ENCODE measurements at places on chromosomes 3 and 15.

GRCh38 chr3:52805270-52806039 is 10.9 kb downstream of the ITIH3 start:
- no peak for DNase-seq

- DNase-seq, result no peak
Observed at GRCh38 chr3:6425289-6425820, 435.6 kb upstream of the GRM7 start.

GRCh38 chr3:86056962-86057361 is 934.0 kb downstream of the VGLL3 start:
- DNase-seq, result no peak

DNA sequence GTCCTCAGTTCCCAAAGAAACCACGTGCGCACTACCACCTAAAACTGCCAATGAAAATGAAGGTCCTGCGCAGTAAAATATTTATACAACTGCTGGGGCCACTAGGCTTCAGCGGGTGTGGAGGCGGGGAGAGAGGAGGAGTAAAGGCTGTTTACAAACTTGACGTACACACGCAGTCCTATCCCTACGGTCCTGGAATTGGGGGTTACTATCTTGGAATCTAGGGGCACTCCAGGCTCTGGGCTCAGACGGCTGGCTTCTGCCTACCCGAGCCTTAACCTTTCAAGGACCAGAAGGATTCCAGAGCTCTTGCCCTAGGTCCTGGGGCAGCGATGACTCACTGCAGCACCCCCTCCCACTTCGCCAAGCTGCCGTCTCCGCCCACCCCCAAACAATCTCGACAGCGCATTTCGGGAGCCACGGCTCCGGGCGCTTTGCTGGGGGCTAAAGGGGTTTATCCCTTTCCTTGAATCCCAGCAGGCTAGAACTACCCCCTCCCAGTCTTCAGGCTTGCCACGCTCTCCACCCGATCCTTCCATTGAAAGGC is 3.0 kb downstream of the ADAMTS9 start:
- no peak for DNase-seq

GRCh38 chr15:63446255-63446654 is 58.1 kb upstream of the USP3 start:
- no peak for DNase-seq

DNA sequence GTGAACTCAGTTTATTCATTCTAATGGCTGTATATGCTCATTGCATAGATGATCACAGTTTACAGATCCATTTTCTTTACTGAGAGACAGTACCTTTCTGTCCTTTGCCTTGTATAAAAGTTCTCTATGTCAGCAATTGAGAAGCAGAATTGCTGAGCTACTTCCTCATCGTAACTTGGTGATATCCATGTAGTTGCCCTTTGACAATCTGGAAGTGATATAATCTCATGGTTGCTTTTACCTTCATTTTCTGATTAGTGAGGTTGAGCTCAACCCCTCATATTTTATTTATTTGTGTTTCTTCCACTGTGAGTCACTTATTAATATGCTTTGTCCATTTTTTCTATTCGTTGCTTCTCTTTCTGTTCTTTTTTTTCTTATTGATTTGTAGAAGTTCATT is 696.5 kb downstream of the AGBL1 start:
- DNase-seq, result no peak

- no peak for DNase-seq
Observed at GRCh38 chr15:39396979-39397615, 183.8 kb upstream of the THBS1 start.

DNA sequence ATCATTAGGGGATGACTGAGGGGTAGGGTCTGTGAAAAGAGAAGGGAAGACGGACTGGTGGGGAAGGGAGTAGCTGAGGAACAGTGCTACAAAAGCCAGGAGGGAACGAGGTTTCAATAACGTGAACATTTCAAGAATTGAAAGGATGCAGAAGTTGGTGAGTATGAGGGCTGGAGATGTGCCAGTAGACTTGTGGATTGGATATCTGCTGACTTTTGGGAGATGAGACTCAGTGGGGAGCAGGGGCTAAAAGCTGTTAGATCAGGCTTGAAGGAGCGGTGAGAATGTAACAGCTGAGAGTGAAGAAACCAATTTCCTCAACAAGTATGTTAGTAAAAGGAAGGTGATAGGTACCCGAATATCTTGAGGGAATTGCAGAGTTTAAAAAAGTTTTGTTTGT is 65.2 kb downstream of the GTPBP8 start:
- no peak for DNase-seq

DNA sequence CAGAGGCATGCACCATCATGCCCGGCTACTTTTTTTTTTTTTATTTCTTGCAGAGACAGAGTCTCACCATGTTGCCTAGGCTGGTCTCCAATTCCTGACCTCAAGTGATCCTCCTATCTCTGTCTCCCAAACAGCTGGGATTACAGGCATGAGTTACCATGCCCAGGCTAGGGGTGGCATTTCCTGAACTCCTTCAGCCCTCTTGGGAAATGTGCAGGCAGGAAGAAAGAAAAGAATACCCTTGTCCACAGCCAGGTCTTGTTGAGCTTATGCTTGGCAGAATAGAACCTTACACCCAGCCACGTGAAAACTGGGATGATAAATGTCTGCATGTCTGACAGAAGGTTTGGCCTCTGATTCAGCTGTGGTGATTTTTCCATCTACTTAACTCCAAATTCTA is 30.2 kb upstream of the SNRPN start:
- DNase-seq, result no peak

GRCh38 chr15:65287520-65287855 is 805 bp upstream of the PARP16 start:
- DNase-seq, result no peak

GRCh38 chr3:50562861-50563260 is 4.7 kb downstream of the C3orf18 start:
- no peak for DNase-seq

DNA sequence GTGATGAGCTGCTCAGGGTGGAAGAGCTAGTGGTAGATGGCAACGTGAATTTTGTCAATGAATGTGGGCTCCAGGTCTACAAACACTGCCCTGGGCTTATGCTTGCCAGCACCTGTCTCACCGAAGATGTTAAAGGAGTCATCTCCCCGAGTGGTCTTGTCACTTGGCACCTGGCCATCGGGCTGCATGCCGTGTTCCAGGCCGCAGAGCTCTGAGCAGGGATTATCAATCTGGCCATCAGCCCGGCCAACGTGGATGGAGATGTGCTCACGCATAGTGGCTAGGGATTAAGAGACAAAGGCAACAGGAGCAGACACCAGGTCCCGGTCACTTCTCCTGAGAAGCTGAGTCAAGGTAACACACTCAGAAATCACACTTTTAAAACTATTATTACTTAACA is 54.8 kb upstream of the ACTC1 start:
- DNase-seq, result no peak

- no peak for DNase-seq
Observed at GRCh38 chr3:159929171-159930141, 59.2 kb upstream of the IL12A start.

DNA sequence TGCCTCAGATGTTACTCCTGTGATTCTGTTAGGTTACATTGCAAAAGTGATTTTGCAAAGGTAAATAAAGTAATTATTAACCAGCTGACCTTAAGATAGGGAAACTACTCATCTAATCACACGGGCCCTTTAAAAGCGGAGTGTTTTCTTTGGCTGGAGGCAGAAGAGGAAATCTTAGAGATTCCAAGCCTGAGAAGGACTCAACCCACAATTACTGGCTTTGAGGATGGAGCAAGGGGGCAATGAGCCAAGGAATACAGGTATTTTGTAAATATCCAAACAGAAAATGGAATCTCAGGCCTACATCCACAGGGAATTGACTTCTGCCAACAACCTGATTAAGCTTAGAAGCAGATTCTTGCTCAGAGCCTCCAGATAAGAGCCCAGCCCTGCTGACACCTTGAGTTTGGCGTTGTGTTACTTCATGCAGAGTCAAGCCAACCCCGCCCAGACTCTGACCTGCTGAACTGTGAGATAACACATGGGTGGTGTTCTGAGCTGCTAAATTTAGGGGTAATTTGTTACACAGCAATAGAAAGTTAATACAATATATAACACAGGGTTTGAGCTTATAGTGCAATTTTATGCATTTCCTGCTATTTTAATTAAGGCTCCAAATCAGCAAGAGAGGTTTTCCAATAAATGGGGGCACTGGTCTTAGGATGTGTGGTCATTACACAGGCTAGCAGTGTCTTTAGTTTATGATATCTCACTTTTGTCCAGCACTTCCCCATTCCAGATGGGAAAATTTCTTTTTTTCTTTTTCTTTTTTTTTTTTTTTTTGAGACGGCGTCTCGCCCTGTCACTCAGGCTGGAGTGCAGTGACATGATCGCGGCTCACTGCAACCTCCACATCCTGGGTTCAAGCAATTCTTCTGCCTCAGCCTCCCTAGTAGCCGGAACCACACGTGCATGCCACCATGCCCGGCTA is 19.5 kb downstream of the NFKBIZ start:
- DNase-seq, result no peak

DNA sequence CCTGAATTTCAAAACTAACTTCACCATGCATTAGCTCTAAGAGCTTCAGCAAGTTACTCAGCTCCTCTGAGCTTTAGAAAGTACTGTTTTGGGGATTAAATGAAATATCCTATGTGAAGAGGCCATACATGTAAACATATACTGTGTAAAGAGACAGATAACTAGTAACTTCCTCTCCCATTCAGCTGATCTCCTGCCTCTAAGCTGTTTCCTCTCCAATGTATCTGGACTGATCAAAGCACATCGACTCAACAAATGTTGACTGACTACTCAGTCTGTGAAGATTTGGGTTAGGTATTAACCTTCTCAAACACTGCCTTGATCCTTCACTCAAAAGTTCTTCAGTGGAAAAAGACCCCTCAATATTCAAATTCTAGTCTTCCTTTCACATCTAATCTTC is 82.0 kb downstream of the BOC start:
- no peak for DNase-seq

- DNase-seq, result peak; percentile 38
Observed at GRCh38 chr3:147398813-147399534, 7.4 kb downstream of the ZIC4 start.

- no peak for DNase-seq
Observed at GRCh38 chr3:105322570-105323273, 44.0 kb upstream of the ALCAM start.

GRCh38 chr15:77904436-77904821 is 173.1 kb downstream of the TBC1D2B start:
- no peak for DNase-seq

DNA sequence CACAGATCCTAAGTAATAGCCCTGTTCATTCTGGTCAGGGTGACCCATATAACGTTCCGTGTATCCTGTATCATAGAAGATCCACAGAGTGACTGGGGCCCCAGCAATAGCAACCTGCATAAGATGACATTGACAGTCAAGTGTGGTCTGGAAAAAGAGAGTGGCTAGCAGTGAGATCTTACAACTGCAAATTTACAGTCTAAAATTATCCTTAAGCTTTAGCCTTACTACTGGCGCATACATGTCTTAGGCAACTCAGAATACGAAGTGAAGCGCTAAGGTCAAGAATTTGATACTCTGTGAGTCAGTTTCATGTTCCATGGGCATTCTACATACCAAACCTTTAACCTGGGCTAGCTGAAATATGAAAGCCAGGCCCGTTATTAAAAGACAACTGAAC is 29.2 kb upstream of the IGDCC4 start:
- no peak for DNase-seq

All from NCI-H524 treated with DMSO at 0.1 percent for 48 hours (cell line).